ENCODE measurements at places on chromosomes 5 and 9.

DNA sequence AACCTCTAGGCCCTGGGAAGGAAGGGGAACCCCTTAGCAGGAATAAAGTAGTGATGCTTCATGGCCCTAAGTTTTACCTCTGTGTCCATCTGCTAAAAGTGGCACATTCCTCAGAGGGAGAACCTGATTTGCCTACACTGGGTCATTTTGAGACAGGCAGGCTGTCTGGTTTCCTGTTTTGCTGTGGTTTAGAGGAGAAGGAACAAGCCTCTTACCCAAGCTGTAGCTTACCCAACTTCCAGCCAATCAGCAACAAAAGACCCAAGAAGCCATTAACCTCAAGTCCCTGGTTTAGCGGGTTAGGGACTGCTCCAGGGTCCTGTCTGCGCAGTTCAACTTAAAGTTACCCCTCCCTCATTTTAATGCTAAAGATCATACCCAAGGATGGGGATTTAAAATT lies 411.0 kb downstream of the MAT2B start:
- DNase-seq = peak; percentile 35

DNA sequence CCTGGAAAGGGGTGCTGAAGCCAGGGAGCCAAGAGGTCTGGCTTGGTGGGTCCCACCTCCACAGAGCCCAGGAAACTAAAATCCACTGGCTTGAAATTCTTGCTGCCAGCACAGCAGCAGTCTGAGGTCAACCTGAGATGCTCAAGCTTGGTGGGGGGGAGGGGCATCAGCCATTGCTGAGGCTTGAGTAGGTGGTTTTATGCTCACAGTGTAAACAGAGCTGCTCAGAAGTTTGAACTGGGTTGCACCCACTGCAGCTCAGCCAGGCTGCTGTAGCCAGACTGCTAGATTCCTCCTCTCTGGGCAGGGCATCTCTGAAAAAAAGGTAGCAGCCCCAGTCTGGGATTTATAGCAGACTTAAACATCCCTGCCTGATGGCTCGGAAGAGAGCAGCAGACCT lies 55.5 kb upstream of the FBXL17 start:
- no peak for DNase-seq

DNA sequence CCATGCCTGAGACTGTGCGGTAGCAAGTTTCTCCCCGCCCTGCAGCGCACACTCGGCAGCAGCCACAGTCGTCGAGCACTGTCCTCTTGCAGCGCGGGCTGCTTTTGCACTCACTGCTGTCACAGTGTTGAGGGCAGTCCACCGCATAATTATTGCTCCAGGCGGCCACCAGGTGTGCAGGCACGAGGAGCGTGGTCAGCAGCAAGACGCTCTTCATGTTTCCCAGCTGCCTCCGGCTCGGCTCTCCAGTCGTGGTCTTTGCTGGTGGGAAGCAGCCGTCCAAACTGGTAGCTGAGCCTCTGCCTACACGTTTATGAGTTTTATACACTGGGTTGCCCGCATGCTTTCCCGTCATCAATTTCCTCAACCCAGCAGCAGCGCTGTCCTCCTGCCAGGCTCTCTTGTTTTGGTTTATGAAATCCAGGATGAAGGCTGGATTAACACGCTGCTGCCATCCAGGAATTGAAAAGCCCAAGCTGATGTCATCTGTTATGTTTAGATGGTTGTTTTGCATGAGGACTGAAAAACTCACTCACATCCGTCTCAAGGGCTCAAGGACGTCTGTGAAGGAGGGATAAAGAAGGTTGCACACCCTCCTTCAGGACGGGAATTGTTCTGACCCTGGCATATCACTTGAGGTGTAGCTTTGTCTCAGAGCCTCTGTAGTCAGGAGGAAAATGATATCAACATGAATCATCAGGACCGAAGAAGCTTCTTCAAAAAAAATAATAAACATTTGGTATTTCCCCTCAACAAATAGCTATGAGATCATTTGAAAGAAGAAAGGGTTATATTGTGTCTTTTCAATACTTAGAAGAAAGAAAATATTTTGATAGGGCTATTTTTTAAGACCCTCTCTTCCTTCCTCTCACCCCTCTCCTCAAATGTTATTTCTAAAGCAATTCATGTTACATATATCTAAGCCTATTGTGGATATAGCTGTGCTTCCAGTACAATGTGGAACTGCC lies at the start of gene ESM1:
Gene ESM1, minus strand, starts transcription at position 293 of the 968 bp plus-strand sequence. Its CDS starts 76 bp downstream, at position 217.
- DNase-seq = peak; percentile 73

GRCh38 chr9:33318225-33318624 lies 27.9 kb downstream of the NFX1 start:
- DNase-seq = no peak

- DNase-seq = peak; percentile 76
Measured at GRCh38 chr9:113674436-113674835, 201.7 kb upstream of the ZNF618 start.

DNA sequence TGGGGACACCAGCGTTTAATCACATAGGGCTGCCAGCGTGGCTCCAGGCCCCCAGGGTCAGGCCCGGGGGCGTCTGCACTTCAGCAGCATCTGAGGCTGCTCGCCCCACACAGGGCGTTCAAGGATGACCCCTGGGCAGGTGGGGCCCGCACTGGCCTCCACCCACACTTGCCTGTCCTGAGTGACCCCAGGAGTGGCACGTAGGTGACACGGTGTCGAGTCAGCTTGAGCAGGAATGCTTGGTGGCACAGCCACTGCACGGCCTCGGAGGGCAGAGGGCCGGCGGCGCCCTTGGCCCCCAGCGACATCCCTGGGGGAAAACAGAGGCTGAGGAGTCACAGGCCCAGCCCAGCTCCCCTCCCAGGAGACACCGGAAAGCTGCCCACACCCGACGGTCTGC lies 29.0 kb downstream of the SLC6A18 start:
- DNase-seq = no peak

GRCh38 chr5:149150457-149150856 lies 9.2 kb downstream of the ABLIM3 start:
- no peak for DNase-seq

GRCh38 chr5:177412603-177413233 lies 3.4 kb upstream of the F12 start:
- no peak for DNase-seq

GRCh38 chr5:179800696-179801201 lies 5.9 kb downstream of the MGAT4B start:
- DNase-seq = no peak

- DNase-seq = no peak
Measured at GRCh38 chr5:140741967-140742366, 41.7 kb downstream of the ZMAT2 start.

GRCh38 chr5:42908509-42909488 lies 97.1 kb upstream of the SELENOP start:
- DNase-seq = peak; percentile 86

- DNase-seq = no peak
Measured at GRCh38 chr9:99201603-99202002, 20.1 kb downstream of the ALG2 start.

GRCh38 chr5:35213608-35214007 lies 16.7 kb downstream of the PRLR start:
- DNase-seq = no peak

GRCh38 chr5:142784401-142784955 lies 14.3 kb downstream of the ARHGAP26 start:
- no peak for DNase-seq

GRCh38 chr5:72326306-72326649 lies 6.1 kb downstream of the PTCD2 start:
- DNase-seq = no peak

DNA sequence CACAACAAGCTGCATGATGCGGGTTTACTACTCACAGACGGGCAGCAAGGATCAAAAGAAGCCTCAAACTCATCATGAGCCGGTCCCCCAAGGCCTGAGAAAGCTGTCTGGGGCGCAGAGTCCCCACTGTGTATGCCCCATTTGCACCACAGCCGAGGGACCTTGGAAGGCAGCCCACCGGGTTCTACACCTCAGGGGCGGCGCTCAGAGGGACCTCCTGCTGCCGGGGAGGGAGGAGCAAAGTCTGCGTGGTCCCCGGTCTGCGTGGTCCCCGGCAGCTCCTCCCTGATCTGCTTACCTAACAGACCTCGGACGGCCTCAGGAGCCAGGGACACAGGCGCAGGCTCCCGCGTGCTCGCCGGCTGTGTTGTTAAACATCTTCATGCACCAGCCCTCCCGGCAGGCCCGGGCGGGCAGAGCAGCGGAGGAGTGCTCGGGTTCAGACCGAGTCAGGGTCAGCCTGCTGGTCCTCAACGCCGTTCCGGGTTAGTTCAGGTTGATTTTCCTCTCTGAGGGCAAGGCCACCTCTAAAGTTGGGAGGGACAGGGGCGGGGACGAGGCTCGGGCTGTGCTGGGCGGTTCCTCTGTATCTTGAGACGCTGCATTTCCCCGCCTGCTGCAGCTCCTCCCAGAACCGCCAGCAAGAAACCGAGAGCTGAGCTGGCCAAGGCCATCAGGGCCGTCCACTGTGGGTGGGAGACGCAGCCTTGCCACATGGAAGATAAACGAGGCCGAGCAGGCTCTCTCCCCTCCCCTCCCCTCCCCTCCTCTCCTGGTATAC lies 74.6 kb downstream of the MRPL36 start:
- DNase-seq = no peak

DNA sequence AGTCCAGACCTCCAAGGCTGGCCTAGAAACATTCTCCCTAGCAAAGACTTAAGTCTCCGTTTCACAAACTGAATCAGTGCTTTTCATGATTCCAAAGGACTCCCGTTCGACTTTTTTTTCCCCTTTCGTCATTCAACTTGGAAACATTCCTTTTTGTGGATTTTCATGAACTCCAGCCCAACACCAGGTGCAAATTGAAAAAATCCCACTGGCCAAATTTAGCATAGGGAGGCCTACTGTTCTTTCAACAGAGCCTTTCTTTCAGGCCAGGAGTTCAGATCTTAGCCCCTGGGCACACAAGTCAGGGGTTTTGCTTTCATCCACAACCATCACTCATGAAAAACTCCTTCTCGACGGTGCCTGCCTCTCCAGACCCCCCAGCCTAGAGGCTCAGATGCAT lies 285.3 kb downstream of the PIK3R1 start:
- no peak for DNase-seq

DNA sequence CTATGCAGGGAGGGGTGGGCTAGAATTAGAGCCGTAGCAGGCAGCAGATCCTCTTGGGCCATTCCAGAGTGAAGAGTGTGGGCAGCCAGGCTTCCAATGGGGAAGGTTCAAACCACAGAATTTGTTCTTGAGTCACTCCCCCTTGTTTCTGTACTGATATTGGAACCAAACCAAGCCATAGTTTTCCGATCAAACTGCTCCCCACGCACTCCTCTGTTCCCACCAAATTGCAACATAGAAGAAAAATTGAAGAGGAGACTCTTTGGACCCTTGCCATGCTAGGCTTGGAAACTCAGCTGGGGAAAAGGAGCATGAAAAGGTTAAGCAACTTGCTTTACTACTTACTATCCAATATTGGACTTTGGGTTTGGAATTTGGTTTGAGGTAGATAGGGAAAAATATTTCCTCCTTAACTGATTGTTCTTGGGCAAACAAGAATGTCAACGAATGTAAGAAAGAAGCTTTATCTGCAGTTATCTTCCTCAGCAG lies 165.8 kb upstream of the NR3C1 start:
- peak; percentile 82 for DNase-seq

DNA sequence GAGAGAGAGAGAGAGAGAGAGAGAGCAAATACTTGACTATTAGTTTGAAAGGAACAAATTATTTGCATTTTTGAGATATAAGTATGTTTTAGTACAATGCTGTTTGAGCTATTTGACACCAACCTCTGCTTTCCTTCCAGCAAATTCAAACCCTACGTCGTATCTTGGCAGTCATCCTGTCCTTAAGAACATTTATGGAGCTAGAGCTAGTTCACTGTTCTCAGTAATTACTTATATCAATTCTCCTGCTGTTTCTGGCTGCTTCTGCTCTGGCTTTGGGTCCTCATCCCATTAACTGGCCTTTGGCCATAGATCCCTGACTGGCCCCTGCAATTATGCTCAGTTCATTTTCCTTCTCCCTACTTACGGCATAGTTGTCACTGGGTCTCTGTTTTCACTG lies 19.9 kb upstream of the ERAP2 start:
- DNase-seq = peak; percentile 42

DNA sequence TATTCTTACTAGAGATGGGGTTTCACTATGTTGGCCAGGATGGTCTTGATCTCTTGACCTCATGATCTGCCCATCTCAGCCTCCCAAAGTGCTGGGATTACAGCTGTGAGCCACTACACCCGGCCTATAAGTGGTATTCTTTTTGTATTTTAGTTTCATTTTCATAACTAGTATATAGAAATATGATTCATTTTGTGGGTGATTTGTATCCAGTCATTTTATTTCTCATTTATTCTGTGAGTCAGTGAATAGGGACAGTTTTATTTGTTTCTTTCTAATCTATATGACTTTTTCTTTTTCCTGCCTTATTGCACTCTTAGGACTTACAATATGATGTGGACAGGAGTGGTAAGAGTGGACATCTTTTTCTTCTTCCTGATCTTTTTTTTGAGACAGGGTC lies 112.9 kb downstream of the AOPEP start:
- DNase-seq = no peak

DNA sequence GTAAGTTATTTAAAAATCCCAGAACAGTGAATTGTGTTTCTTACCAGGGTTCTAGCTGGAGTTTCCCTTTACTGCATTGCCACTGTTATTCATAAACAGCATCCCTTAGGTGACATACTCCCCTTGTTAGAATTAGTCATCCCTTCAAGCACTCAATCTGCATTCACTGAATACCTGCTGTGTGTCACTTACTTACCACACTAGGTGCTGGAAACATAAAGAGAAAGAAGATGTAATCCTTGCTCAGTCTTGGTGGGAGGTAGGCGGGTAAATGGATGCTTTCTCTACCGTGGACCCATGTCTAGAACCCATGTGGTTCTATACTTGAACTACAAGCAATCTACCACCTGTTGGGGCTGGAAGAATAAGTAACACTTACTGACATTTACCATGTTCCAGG lies 371.6 kb downstream of the KDM4C start:
- peak; percentile 7 for DNase-seq

All from fibroblast of skin of right biceps (primary cell).